Colonic mucosa (tissue), 4 donors: ENCODE measurements at places on chromosomes 7 and 10. TPM values are rescaled to one million over a fixed set of nuclear protein-coding genes. Genes with fewer than 3 reads are reported as not detected.

GRCh38 chr7:131325179-131325840 is 2.4 kb upstream of the MKLN1 start:
- DNase-seq, result no peak

DNA sequence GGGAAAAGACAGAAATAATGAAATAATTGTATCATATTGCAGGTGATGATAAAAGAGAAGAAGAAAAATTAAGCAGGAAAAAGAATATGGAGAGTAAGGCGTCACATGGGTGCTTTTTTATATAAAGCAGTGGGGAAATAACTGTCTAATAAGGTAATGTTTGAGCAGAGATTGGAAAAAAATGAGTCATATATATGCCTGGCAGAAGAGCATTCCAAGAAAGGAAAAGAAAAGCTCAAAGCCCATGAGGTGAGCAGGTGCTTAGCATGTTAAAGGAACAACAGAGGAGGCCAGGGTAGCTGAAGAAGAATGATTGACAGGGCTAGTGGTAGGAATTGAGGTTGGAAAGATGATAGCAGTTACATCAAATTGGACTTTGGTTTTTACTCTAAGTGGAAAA is 739.5 kb downstream of the SORCS1 start:
- no peak for DNase-seq

- DNase-seq, result no peak
Observed at GRCh38 chr7:142796001-142796500, 25.3 kb downstream of the PRSS2 start.

GRCh38 chr7:84389242-84389641 is 194.7 kb upstream of the SEMA3A start:
- DNase-seq, result no peak

The SPAM1 gene
- not detected for total RNA-seq
